CD4-positive, alpha-beta T cell treated with Interleukin-15 for 1 hour (primary cell): ENCODE measurements at places on chromosomes 7 and 10.

DNA sequence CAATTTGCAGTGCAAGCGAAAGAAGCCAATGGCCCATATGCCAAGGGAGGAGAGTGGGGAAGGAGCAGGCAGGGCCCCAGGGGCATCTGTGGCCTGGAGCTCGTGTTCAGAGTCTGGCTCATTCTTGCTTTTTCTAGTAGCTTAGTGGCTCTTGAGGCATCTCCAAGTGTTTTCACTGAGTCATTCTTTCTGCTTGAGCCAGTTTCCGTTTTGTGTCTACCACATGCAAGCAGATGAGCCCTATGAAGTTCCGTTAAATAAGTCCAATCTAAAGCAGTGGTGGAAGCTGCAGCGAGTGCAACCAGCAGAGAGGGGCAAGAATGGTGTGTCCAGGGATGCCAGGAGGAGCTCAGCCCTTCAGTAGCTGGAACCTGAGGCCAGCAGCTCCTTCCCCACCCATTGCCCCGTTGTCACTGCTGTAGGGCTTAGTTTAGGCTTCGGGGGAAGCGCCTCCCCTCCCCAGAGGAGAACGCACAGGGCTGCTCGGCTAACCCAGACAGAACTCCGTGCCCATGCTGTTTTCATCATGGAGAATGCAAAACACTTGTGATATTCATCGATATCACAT is 57.4 kb upstream of the EBF3 start:
- peak; percentile 14 for DNase-seq

DNA sequence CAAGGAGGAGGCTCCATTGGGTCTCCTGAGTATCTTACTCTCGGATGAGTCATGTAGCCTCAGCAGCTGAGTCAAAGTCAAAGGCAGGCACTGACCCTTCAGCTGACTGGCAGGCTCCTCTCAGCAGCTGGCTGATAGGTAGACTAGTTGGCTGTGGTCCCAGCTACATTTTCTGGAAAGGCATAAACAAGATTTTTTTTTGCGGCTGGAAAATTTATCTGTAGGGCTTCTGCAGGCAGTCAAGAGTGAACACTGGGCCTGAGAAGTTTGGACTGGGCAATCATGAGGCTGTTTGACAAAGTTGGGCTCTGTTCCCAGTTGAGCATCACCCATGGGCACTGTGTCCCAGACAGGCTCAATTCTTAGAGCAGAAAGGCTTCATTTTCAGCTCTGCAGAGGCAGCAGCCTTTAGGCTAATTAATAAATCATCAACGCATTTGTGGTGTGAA is 796.2 kb downstream of the CCSER2 start:
- DNase-seq, result no peak

GRCh38 chr10:101053516-101053915 is 8.3 kb upstream of the KAZALD1 start:
- no peak for DNase-seq

DNA sequence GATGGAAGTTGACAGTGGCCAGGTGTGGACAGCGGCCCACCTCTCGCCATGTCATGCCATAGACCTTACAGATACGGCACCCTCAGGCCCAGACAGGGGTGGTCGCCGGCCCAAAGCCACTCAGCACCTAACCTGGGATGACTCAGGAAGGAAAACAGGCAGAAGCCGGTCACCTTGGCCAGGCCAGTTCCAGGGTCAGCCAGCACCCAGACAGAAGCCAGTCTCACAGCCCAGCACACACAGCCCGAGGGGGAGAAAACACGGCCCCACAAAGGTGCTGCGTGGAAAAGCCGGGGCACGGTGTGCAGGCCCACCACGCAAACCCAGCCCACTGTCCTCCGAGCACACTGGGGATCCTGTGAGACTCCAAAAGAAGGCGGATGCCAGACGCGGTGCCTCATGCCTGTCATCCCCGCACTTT is 95.2 kb upstream of the DNAAF5 start:
- no peak for DNase-seq

DNA sequence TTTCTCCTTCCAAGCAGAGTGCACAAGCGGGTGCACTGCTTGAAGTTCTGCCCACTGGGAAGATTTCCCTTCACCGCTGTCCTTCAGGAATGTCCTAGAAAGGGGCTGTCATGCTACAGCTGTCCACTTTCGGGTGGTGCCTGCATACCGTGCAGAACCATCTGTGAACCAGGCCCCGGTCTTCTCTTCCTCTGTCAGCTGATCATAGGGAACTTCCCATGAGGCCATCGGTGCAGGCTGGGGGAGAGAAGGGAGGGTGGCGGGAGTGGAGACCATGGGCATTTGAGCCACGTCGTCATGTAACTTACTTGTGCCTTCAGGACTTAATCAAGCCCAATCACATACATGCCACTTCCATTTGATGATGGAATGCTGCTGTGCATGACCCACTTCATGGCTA is 111.6 kb downstream of the NKX6-2 start:
- peak; percentile 5 for DNase-seq
